ENCODE measurements at places on chromosomes 1 and 21.

GRCh38 chr1:217498209-217498608, 132.7 kb downstream of the GPATCH2 start:
- no peak for DNase-seq

GRCh38 chr1:31831397-31832378, 15.9 kb upstream of the SPOCD1 start:
- no peak for DNase-seq

DNA sequence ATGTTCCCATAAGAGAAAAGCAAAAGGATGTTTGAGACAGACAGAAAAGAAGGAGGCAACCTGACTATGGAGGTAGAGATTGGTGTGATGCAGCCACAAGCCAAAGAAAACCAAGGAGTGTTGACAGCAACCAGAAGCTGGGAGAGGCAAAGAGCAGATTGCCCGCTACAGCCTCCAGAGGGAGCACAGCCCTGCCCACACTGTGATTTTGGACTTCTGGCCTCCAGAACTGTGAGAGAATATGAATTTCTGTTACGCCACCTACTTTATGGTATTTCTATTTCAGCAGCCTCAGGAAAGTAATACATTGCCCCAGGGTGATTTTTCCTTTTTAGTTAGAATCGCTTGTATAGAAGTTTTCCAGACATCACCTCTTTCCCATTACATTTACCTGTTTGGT, 28.4 kb downstream of the SLAMF6 start:
- no peak for DNase-seq

GRCh38 chr21:16838331-16838730, 674.5 kb upstream of the CXADR start:
- no peak for DNase-seq

- DNase-seq, result no peak
Observed at GRCh38 chr1:55530749-55531478, 315.8 kb upstream of the USP24 start.

- DNase-seq, result no peak
Observed at GRCh38 chr1:48196237-48196636, 26.3 kb upstream of the SLC5A9 start.

DNA sequence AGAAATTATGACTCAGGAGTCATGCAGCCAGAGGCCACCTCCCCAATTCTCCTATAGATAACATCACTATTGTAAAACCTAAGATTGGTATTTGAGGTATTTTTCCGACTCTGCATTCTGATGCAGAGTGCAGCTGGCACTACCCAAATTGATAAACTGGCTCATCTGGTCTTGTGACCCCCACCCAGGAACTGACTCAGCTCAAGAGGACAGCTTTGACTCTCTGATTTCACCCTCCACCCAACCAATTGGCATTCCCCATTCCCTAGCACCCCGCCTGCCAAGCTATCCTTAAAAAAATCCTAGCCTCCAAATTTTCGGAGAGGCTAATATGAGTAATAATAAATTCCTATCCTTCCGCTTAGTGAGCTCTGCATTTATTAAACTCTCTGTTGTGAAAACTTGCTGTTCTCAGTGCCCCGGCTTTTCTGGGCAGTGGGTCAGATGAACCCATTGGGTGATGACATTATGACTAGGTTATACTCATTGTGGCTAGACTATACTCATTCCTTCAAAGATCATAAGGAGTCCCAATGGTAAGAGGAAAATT, 39.4 kb upstream of the EPS15 start:
- no peak for DNase-seq

GRCh38 chr21:31531967-31532366, 127.5 kb upstream of the SOD1 start:
- no peak for DNase-seq

DNA sequence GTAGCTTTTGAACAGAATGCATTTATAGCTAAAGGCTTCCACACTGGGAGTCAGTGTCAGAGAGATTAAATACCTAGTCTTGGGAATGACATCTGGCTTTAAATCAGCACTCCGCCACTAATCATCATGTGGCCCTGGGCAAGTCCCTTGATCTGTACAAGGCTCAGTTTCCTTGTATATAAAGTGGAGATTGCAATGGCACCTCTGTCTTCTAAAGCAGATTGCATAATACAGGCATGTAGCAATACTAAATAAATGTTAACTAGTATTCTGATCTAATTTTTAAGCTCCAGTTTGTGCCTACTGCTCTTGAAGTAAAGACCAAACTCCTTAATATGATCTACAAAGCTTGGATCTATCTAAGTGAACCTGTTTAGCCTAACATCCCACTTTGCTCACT, 249.4 kb downstream of the PLPP3 start:
- no peak for DNase-seq

GRCh38 chr21:41228958-41229357, 61.0 kb downstream of the BACE2 start:
- no peak for DNase-seq

GRCh38 chr1:161382214-161383019, 14.7 kb upstream of the CFAP126 start:
- no peak for DNase-seq

Data from activated CD8-positive, alpha-beta memory T cell treated with anti-CD3 and anti-CD28 coated beads for 1 hour (primary cell).